ENCODE measurements at places on chromosomes 1 and 21. TPM values are rescaled to one million over a fixed set of nuclear protein-coding genes. Genes with fewer than 3 reads are reported as not detected.
A peak's percentile ranks its signal among the peaks of the same experiment; 100 is the strongest.

The BLZF1 gene
- 27.1 TPM for total RNA-seq

The S100A16 gene
- total RNA-seq = 689 TPM

The S100A1 gene
- not detected for total RNA-seq

The RRP1B gene
- total RNA-seq = 44.8 TPM

The EPHA2 gene
- total RNA-seq = 130 TPM

The VCAM1 gene
- 37.1 TPM for total RNA-seq

The MAB21L3 gene
- total RNA-seq = not detected

The C1QTNF12 gene
- total RNA-seq = not detected

The ATAD3C gene
- total RNA-seq = 0.20 TPM

The ATP13A2 gene
- total RNA-seq = 51.7 TPM

The RGS5 gene
- total RNA-seq = 189 TPM

The IQGAP3 gene
- 19.1 TPM for total RNA-seq

The CD48 gene
- total RNA-seq = not detected

GRCh38 chr1:166944186-166944967 lies 31.0 kb downstream of the ILDR2 start:
- no peak for DNase-seq

DNA sequence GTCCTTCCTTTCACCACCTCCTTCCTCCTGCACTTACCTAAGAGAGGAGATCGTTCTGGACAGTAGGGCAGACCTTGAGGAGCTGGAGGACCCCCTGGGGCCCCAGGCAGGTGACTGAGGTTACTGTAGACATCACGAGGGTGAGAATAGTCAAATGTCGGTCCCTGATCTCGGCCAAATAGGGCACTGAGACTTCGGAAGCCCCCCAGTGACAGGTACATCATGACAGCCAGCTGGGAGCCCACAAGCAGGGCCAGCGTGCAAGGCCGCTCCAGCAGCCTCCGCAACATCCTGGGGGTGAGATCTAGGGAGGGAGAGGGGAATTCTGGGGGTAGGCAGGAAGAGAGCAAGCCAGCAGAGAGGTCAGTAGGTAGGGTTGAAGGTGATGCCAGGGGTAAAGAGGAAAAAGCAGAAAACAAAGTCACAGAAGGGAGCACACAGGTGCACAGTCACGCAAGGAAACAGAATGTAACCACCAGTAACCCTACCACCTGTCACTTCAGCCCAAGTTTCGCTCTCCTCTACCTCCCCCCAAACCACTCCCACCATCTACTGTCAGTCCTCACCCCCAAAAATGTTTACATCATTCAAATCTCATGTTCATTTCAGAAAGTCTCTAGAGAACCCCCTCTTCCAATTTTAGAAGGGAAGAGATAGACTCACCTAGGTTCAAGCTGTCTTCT lies 1.4 kb downstream of the B4GALT3 start:
- DNase-seq = no peak

DNA sequence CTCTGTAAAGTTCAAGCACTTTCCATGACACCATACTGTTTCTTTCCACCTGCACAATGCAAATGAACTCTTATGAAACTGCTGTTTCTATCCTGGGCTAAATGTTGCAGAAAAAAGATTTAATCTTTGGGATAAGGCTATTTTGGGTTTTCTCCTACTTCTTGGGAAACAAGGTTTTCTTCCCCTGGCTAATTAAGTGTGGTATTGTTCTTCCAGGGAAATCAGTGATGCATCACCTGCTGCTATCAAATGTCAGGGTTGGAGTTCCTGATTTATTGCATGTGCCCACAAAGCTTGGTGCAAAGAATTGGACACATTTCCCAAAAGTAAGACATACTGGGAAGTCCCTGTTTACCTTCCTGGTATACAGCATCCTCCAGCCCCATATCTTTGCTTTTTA lies 6.0 kb upstream of the RGS4 start:
- DNase-seq = no peak

- DNase-seq = no peak
These were observed 22.6 kb upstream of the IL20 start for GRCh38 chr1:206842854-206843253.

GRCh38 chr1:210292231-210292871 lies 36.4 kb upstream of the HHAT start:
- DNase-seq = no peak

DNA sequence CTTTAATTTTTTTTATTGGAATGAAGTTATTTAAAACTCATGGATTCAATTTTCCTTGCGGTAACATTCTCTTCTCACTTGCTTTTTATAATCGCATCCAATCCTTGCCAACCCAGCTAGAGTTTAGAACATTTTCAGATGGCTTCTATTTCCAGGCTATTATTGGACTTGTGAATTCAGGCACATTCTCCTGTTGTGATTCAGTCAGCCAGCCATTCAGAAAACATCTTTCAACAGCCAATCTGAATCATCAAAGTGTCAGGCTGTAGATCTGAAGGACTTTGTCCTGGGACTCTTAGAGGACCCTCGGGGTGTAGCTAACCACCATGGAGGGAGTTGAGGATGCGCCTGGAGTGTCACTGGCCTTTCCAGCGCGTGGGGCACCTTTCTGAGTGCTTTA lies 92.4 kb downstream of the PRDM2 start:
- DNase-seq = no peak

- DNase-seq = no peak
These were observed 543 bp upstream of the EPHB2 start for GRCh38 chr1:22709891-22710700.

DNA sequence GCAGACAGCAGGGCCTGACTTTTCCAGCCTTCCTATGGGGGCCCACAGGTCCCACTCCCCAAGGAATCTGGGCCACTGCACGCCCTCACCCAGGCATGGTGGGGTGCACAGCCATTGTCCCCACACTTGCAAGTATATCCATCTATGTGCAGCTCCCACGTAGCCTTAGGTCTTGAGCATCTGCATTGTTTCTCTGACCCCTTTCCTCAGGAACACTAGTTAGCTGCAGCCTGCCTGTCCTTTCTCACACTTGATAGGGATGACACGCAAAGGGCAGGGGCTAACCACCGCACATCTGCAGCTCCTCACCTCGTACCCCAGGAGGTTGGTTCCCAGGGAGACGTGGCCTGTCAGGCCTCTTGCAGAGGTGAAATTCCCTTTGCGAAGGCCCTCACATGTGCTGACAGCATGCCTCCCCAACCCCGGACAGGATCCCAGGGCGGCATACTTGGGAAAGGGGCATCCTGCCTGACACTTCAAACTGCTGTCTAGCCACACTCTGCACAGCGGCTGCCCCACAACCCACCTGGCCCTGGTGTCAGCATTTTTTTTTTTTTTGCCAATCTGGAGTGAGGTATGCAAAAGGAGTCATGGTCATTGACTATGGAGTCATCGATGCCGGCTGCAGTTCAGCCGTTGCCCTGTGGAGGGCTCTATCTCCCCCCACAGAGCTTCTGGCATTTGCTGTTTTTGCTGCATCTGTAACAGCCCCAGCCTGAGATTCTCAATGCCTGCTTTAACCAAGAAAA lies 5.0 kb downstream of the JMJD4 start:
- DNase-seq = peak; percentile 13

- no peak for DNase-seq
These were observed 215.5 kb upstream of the USP25 start for GRCh38 chr21:15514073-15514946.

GRCh38 chr1:168348146-168348709 lies 67.6 kb downstream of the TBX19 start:
- no peak for DNase-seq

GRCh38 chr1:42433369-42433768 lies 22.5 kb downstream of the ZMYND12 start:
- no peak for DNase-seq

GRCh38 chr1:39416609-39417008 lies 74.8 kb upstream of the BMP8A start:
- DNase-seq = no peak

- DNase-seq = no peak
These were observed 57.7 kb downstream of the EVA1C start for GRCh38 chr21:32470206-32470605.

- DNase-seq = no peak
These were observed 152.6 kb downstream of the ETS2 start for GRCh38 chr21:38958323-38958705.

DNA sequence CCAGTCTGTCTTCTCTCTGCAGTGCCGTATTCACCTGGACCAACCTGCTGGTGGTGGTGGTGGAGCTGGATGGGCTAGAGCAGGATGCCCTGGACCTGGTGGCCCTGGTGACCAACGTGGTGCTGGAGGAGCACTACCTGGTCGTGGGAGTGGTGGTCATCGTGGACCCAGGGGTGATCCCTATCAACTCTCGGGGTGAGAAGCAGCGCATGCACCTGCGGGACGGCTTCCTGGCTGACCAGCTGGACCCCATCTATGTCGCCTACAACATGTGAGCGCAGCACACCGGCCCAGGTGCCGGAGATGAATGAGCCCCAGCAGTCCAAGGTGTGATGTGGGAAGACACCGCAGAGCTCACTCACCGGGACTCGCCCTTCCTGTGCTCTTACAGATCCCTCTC lies 37.5 kb downstream of the S100B start:
- no peak for DNase-seq

DNA sequence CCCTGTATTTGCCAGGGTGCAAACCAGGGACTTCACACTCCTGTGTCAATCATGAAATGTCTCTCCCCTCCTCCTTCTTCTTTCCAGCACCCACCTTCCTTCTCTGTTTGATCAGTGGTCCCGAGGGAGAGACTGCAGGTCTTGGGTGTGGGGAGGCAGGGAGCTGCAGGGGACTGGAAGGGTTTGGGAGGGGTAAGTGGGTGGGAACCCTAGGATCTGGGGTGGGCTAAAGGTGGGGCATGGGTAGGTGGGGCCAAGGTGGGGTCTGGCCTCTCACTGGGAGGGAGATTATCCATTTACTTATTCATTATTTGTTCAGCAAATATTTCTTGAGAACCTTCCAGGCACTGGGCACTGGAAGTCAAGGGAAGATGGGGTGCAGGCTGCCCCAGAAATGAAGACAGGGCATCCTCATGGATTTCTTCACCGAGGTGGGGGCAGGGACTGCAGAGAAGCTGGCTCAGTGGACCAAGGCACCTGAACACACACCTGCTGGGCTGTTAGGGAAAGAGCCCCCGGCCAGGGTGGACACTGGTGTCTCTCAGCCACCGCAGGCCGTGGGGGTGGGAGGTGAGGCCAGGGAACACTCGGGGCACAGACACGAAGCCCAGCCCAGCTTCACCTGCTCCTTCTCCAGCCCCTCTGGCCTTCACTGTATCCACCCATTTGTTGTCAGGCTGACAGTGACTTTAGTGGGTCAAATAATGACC lies 193.9 kb upstream of the C1orf174 start:
- no peak for DNase-seq

- no peak for DNase-seq
These were observed 134.2 kb downstream of the SETD4 start for GRCh38 chr21:35926003-35926740.

GRCh38 chr21:32457360-32457840 lies 44.9 kb downstream of the EVA1C start:
- DNase-seq = no peak

GRCh38 chr1:24596401-24596880 lies 40.6 kb downstream of the NCMAP start:
- no peak for DNase-seq

DNA sequence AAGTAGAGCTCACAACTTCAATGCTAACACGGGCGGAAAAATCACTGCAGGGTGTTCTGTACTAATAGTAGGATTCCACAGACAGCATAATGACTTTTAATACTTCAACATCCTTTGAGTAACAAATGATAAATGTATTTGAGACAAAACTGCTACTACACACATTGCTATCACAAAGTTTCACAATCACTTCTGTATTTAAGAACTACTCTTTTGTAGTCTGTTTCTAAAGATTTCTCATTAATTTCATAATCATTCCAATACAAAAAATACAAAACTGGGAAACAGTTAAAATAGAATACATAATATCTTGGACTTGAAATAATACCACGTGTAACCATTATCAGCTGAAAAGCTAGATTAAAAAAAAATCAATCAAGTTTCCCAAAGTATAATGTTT lies 2.7 kb downstream of the HMGN1 start:
- no peak for DNase-seq

DNA sequence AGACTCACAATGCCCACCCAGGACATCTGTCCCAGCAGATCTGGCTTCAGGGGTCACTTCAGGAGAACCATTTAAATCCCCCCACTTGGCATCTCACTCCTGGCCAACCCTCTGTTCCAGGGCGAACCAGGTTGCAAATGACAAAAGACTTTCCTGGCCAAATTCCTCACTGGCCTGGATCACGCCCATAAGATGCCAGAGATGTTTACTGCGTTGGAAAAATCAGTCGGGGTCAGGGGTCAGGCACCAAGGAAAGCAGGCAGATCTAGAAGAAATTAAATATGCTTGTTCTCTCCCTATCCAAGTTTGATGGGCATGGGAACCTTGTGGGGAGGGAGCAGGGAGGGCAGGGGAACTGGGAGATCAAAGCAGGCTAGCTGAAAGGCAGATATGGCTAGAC lies 14.6 kb upstream of the AGTRAP start:
- no peak for DNase-seq

DNA sequence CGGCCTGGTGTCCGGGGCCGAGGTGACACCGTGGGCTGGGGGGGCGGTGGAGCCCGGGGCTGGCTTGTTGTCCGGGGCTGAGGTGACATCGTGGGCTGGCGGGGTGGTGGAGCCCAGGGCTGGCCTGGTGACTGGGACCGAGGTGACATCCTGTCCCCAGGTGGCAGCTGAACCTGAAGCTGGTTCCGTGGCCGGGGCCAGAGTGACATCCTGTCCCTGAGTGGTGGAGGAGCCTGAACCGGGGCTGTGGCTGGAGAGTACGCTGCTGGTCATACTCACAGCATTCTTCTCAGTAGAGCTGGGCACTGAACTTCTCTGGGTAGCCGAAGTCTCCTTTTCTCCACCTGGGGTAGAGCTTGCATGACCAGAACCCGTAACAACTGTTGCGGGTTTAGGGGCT lies 15.8 kb downstream of the THBS3 start:
- no peak for DNase-seq

DNA sequence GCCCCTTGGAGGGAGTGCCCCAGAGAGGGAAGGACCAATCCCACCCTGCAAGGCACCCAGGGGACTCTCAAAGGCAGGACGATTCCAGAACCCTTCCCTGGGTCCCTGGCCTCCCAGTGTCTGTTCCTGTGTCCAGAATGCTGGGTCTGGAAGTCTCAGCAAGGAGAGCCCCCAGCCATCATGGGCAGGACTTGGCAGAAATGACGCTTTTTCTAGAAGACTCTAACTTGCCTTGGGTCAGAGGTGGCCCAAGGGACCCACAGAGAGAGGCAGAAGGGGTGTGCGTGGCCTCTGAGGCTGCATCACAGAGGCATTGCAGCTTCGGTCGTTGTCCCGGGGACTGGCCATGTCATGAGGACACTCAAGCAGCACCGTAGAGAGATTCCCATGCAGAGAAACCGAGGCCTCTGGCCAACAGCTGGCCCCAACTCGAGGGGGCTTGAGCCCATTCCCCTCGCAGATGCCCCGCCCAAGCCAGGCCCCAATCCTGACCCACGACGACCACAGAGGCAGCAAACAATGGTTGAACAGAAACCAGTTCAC lies 57.8 kb downstream of the WNT9A start:
- DNase-seq = no peak

DNA sequence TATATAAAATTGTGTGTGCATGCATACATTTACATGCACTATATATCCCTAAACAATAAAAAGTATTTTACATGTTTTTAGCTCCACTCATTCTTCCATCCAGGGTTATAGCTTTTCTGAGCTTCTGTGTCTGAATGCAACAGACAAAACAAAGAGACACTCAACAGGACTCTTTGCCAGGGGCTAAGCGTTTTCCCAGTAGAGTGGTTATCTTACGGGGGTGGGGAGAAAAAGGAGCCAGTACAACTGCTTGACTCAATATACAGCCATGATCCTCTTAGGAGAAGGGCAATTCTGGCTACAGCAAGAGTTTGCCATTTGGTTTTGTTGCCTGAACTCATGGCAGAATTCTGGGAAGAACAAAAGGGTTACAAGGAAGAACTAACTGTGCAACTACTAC lies 14.6 kb upstream of the PPP2R5A start:
- no peak for DNase-seq

- DNase-seq = no peak
These were observed 136.9 kb downstream of the DISC1 start for GRCh38 chr1:231763456-231763855.
